Midbrain (tissue), 1 donor: ENCODE measurements at places on chromosomes 5 and 9.

GRCh38 chr5:177086654-177087397 is at the start of gene FGFR4:
Gene FGFR4, plus strand, starts transcription at chr5:177086915. Its CDS starts 2,688 bp downstream, at chr5:177089603.
- no peak for DNase-seq

GRCh38 chr5:3107156-3107611 is 355.7 kb upstream of the IRX2 start:
- DNase-seq, result no peak

DNA sequence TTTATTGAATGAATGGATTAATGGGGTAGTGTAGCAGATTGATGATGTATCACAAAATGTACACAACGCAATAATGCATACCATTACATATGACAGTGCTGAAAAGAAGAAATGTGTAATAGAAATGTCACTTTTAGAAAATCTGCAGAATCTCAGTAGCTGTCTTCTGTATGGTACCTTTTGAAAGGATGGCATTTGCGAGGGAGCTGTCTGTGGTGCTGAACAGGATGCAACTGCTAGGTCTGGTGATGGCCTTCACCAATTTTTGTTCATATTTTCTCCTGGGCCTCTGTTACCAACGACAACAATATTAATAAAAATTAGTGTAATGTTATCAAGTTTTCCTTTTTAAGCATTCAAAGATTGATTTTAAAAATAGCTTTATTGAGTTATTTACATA is 36.2 kb upstream of the OTULIN start:
- DNase-seq, result no peak

DNA sequence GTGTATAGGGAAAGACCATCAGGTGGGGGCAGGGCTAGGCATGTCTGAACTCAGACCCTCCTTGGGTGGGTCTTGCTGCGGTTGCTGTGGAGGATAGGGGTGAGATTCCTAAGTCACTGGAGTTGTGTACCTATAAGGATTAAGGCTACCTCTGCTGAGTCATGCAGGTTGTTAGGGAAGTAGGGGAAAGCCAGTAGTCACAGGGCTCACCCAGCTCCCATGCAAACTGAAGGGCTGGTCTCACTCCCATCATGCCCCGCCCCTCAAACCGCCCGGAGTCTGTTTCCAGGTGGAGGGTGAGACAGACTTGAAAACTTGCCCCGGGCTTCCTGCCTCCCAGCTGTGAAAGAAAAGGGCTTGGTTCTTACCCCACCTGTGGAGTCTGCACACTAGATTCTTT is 161.8 kb downstream of the CAVIN4 start:
- no peak for DNase-seq
